IMR-90 (cell line): ENCODE measurements at places on chromosomes 6 and 20. TPM values are rescaled to one million over a fixed set of nuclear protein-coding genes. Genes with fewer than 3 reads are reported as not detected.

- no peak overlapping the region for H3K27ac ChIP-seq
- no peaks in the 10 kb centered on the region for H3K4me1 ChIP-seq
- DNase-seq, result no peak
- H3K4me3 ChIP-seq, result no peak overlapping the region
Observed at GRCh38 chr20:45508068-45508886, 7.1 kb downstream of the SPINT3 start.

- H3K27me3 ChIP-seq, result peaks cover 39% of the 10 kb centered on the region
- no peak overlapping the region for H3K4me3 ChIP-seq
- H3K4me1 ChIP-seq, result no peaks in the 10 kb centered on the region
- H3K27ac ChIP-seq, result no peak overlapping the region
- H3K36me3 ChIP-seq, result no peaks in the 10 kb centered on the region
Observed at GRCh38 chr6:31573239-31574105, 1.4 kb downstream of the LTA start.

DNA sequence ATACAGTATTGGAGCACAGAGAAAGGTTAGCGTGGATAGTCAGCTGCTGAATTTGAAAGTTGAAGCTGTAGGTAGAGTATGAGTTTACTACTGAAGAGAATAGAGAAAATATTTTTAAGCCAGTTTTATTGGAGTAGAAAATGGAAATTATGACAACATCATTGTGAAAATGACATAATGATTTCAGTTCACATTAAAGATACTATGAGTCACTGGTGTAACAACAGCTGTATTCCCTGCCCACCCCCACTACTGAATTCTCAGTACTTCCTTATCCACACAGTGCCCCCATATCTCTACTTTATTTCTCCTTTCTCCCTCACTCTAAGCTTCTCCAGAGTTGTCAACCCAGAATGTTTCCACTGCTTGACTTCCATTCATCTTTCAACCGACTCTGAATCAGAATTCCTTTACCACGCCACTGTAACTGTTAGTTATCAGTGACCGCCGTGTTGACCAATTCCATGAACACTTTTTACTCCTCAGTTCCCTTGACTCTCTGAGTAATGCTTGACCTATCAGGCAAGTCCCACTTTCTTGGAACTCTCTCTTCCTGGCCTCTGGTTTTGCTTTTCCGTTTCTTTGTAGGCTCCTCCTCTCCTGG, 139.6 kb downstream of the AIG1 start:
- H3K27ac ChIP-seq, result no peak overlapping the region
- DNase-seq, result no peak
- no peak overlapping the region for H3K4me3 ChIP-seq
- H3K4me1 ChIP-seq, result peaks cover 2% of the 10 kb centered on the region; the same call in 1 of the 2 replicates

DNA sequence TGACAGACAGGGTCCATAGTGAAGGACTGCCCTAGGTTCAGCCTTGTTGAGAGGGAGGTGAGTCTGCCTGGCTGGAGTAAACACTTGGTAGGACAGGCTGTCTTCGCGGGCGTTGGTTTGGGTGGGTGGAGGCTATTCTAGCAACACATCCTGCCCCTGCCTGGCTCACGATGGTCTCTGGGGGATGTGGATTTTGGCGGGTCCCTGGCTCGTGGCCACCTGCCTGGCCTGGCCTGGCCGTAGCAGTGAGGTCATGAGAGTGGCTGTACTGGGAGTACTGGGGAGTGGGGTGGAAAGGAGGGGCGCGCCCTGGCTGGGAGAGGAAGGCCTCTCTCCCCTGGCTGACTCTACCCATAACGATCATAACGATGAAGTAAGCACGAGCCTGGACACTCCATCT, 30.2 kb upstream of the MRPS18A start:
- DNase-seq, result no peak
- H3K36me3 ChIP-seq, result no peaks in the 10 kb centered on the region
- H3K27ac ChIP-seq, result no peak overlapping the region
- H3K4me3 ChIP-seq, result no peak overlapping the region
- H3K27me3 ChIP-seq, result peaks cover 28% of the 10 kb centered on the region

GRCh38 chr6:169263836-169264608, 10.4 kb upstream of the THBS2 start:
- no peak overlapping the region for H3K27ac ChIP-seq
- peaks cover 12% of the 10 kb centered on the region for H3K4me1 ChIP-seq

The GABRR2 gene
- under 0.01 TPM in 1 of 2 replicates, not detected in the other for total RNA-seq

DNA sequence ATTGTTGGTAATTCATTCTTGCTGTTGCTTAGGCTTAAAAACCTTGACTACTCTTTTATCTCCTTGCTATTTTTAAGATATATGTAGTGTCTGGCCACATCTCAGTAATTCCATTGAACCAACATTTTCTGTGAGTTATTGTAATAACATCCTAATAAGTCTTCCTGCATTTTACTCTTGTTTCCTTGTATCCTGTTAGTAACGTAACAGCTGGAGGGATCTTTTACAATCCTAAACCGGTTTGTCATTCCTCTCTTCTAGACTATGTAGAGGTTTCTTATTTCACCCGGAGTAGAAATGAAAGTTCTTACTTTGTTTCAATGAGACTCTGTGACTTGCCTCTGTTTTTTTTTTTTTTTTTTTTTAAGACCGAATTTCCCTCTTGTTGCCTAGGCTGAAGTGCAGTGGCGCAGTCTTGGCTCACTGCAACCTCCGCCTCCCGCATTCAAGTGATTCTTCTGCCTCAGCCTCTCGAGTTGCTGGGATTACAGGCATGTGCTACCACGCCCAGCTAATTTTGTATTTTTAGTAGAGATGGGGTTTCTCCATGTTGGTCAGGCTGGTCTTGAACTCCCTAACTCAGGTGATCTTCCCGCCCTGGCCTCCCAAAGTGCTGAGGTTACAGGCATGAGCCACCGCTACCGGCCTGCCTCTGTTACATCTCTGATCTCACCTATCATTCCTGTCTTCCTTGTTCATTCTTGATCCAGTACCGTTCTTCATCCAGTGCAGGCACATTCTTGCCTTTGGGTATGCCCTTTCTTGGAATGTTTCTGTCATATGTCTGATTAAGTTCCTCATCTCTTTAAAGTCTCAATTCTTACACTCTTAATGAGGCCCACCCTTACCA, 44.7 kb downstream of the NCOA3 start:
- no peak overlapping the region for H3K4me3 ChIP-seq
- peak overlapping the region; percentile 90 for H3K27ac ChIP-seq
- H3K36me3 ChIP-seq, result no peaks in the 10 kb centered on the region

The PNLDC1 gene
- not detected in 2 replicates for total RNA-seq

- no peaks in the 10 kb centered on the region for H3K27me3 ChIP-seq
- no peak overlapping the region for H3K27ac ChIP-seq
- H3K4me1 ChIP-seq, result no peaks in the 10 kb centered on the region
- DNase-seq, result no peak
- H3K4me3 ChIP-seq, result no peak overlapping the region
Observed at GRCh38 chr6:129882510-129883023, 21.5 kb upstream of the TMEM244 start.

- no peaks in the 10 kb centered on the region for H3K4me1 ChIP-seq
- H3K27me3 ChIP-seq, result peaks cover 32% of the 10 kb centered on the region
- no peaks in the 10 kb centered on the region for H3K36me3 ChIP-seq
- H3K27ac ChIP-seq, result no peak overlapping the region
- no peak overlapping the region for H3K4me3 ChIP-seq
Observed at GRCh38 chr6:13012977-13013680, 296.6 kb downstream of the PHACTR1 start.

GRCh38 chr6:106799031-106799894, 169.9 kb downstream of the QRSL1 start:
- H3K4me1 ChIP-seq, result peaks cover 2% of the 10 kb centered on the region; the same call in 1 of the 2 replicates
- peaks cover 20% of the 10 kb centered on the region for H3K27me3 ChIP-seq
- H3K36me3 ChIP-seq, result no peaks in the 10 kb centered on the region
- H3K27ac ChIP-seq, result no peak overlapping the region

DNA sequence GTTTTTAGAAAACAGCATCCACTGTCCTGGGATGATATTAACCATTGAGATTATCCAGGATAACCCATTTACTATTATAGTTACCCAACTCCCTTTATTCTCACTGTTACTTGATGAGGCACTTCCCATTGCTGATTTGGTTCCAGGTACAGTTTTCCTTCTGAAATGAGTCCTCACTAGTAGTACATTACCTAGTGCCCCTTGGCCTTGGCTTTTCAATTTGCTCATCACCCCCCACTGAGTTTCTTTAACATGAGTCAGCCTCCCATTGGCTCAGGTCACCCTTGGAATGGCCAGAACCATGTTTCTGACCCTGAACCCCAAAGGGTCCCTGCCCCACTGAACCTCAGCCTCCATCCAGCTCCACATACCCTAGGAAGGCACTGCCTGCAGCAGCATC, 28.4 kb downstream of the MDGA1 start:
- DNase-seq, result no peak
- H3K36me3 ChIP-seq, result no peaks in the 10 kb centered on the region
- H3K27me3 ChIP-seq, result no peaks in the 10 kb centered on the region
- H3K4me3 ChIP-seq, result no peak overlapping the region
- peaks cover 14% of the 10 kb centered on the region for H3K4me1 ChIP-seq

- no peak overlapping the region for H3K27ac ChIP-seq
- no peaks in the 10 kb centered on the region for H3K27me3 ChIP-seq
- H3K36me3 ChIP-seq, result no peaks in the 10 kb centered on the region
- no peaks in the 10 kb centered on the region for H3K4me1 ChIP-seq
Observed at GRCh38 chr6:130615816-130616215, 211.4 kb upstream of the SMLR1 start.

DNA sequence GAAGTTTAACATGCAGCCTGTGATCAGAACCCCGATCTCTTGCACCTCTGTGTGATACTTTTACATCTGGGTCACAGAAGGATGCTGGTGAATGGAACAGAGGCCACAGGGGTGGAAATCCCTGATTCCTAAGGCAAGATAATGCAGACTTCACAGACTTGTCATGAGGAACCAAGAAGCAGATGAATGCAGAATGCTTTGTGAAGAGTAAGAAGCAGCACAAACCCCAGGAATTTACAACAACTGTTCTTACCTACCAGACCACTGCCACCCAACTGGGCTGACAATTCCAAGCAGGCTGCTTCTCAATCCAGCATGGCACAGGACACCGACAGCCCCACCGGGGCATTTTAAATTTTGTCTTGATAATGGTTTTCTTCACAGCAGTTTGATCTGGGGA, 113.2 kb upstream of the CD93 start:
- H3K27me3 ChIP-seq, result peaks cover 38% of the 10 kb centered on the region
- no peak overlapping the region for H3K4me3 ChIP-seq
- no peaks in the 10 kb centered on the region for H3K36me3 ChIP-seq
- H3K27ac ChIP-seq, result no peak overlapping the region

DNA sequence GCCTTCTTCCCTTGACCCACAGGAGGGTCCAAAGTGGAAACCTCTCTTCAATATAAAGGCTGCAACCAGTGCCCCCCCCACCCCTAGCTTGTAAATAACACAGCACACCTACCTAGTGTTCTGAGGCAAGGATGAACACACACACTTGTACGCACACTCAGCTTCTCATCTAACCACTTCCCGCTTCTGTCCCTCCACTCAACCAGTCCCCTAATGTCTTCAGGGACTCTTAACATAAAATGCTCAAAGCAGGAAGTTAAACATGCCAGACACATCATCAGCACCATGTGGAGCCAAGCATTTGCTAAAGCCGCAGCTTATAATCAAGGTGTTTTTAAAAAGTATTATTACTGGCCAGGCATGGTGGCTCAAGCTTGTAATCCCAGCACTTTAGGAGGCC, 35.3 kb downstream of the FOXQ1 start:
- no peaks in the 10 kb centered on the region for H3K27me3 ChIP-seq
- no peak overlapping the region for H3K27ac ChIP-seq
- no peaks in the 10 kb centered on the region for H3K36me3 ChIP-seq
- DNase-seq, result no peak
- H3K4me1 ChIP-seq, result peaks cover 7% of the 10 kb centered on the region
- H3K4me3 ChIP-seq, result no peak overlapping the region

DNA sequence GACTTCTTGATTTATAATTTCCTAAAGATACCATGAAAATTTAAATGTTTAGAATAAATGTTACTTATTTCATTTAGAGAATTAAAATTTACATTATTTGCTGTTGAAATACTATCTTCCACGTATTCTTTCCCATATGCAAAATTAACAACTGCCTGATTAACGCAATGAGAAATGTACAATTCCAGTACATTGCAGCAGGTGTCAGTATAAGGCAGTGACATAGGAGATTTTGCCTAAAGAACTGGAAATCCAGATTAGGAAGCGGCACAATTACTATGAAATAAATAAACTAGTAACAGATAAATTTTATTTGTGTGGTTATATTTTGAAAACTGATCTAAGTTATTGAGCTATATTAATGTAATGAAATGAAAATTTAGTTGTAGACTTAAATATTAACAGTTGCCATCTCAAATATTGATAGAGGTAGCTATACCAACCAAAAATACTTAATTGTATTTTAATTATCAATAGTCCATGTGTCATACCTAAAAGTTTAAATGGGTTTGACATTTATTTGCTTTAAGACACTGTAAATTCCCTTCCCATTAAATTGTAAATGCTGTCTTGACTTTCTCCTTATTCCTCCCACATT, 300.2 kb downstream of the UTRN start:
- no peaks in the 10 kb centered on the region; the same call in 1 of the 2 replicates for H3K4me1 ChIP-seq
- H3K36me3 ChIP-seq, result no peaks in the 10 kb centered on the region
- no peaks in the 10 kb centered on the region for H3K27me3 ChIP-seq
- no peak overlapping the region for H3K4me3 ChIP-seq

DNA sequence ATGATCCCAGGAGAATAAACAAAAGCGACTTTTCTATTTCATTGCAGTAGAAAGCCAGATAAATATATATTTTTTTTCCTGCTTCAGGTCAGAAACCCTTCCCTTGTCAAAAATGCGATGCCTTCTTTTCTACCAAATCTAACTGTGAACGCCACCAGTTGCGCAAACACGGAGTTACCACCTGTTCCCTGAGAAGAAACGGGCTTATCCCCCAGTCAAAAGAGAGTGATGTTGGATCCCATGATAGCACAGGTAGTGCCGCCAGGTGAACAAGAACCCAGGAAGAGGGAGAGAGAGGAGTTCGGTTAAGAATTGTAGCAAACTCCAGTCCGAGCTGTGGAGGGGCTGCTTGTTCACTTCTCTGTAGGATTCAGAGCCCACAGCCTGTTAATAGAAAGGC, 72.6 kb downstream of the SSR1 start:
- no peak overlapping the region for H3K4me3 ChIP-seq
- DNase-seq, result no peak
- peaks cover 15% of the 10 kb centered on the region for H3K36me3 ChIP-seq
- no peak overlapping the region for H3K27ac ChIP-seq

- peak overlapping the region; percentile 33 for H3K4me3 ChIP-seq
- H3K36me3 ChIP-seq, result no peaks in the 10 kb centered on the region
- no peaks in the 10 kb centered on the region for H3K27me3 ChIP-seq
- peak; percentile 95 for DNase-seq
- no peaks in the 10 kb centered on the region; the same call in 1 of the 2 replicates for H3K4me1 ChIP-seq
Observed at GRCh38 chr6:27091661-27092315, 155.7 kb upstream of the PRSS16 start.

- no peak for DNase-seq
- peaks cover 13% of the 10 kb centered on the region for H3K27me3 ChIP-seq
- H3K4me1 ChIP-seq, result no peaks in the 10 kb centered on the region
Observed at GRCh38 chr6:159125014-159125609, 44.1 kb upstream of the FNDC1 start.

DNA sequence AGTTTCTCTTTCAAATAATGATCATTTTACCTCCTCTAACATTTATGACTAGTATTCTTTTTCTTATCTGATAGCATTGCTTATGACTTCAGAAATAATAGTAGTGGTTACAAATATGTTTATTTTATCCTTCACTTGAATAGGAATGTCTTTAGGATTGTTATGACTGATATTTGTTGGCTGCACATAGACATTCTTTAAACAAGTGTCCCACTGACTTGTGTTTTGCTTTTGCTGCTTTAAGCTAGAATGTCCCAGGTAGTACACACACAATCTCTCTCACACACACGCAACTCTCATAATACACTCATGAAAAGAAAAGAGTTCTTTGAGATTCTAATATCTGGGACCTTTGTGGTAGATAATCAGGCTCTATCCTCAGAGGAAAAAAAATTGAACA, 21.6 kb downstream of the KIAA1586 start:
- no peak overlapping the region for H3K27ac ChIP-seq
- H3K27me3 ChIP-seq, result no peaks in the 10 kb centered on the region
- H3K4me1 ChIP-seq, result peaks cover 2% of the 10 kb centered on the region
- H3K4me3 ChIP-seq, result no peak overlapping the region
